ENCODE measurements at places on chromosomes 2 and 18. TPM values are rescaled to one million over a fixed set of nuclear protein-coding genes. Genes with fewer than 3 reads are reported as not detected.

GRCh38 chr18:51537487-51537886 lies 340.0 kb upstream of the MEX3C start:
- DNase-seq, result no peak

The SNORC gene
- 1.7 TPM for total RNA-seq

GRCh38 chr2:121075006-121075551 lies 209.9 kb downstream of the TFCP2L1 start:
- DNase-seq, result peak; percentile 92

- DNase-seq, result no peak
These were observed 210.2 kb upstream of the FBXO11 start for GRCh38 chr2:48116497-48116896.

DNA sequence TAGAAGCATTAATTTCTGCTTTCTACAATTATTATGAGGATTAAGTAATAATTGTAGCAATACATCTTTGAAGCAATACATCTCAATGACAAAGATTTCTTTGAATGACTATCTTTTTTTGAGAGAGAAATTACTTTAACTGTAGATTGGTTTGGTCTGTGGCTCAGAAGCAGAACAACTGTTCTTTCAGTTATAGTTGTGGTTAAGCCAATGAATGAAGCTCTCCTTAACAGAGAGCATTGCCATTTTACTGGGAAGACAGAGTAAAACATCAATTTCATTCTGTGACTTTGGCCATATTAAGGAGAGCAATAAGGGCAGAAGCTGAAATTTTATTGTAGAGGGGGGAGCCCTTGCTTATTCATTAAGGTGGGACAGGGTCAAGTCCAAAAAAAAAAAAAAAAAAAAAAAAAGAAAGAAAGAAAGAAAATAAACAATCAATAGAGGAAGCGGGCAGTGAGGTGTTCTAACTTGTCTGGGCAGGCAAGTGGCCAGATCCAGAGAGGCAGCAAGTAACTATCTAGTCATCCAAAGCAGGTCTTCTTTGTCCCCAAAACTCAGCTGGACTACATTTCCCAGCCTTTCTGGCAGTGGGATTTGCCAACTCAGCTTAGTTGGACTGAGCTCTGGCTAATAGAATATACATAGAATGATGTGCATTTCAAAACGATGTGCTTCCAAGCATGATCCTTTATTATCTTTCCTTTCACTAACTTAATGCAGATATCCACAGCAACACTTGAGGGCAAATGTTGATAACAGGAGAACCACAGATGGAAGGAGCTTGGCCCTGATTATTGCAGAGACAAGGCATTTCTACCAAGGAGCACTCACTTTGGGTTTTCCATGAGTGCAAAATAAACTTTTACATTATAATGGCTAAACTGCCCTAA lies 462.7 kb upstream of the CDH20 start:
- no peak for DNase-seq

DNA sequence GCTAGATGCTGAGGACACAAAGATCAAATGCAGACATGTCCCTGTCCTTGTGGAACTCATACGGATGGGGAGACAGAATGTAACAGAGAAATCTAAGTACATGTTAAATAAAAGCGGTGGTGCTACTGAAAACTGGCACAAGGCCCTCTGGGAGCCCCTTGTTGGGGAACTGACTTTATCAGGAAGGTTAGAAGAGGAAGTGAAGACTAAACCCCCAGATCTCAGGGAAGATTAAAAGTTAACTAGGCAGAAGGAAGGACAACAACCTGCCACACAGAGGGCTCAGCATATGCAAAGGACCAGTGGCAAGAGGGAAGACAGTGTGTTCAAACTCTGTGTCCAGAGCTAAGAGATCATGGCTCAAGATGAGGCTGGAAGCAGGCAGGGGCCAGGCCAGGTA lies 4.8 kb downstream of the CACNB4 start:
- no peak for DNase-seq

The ZSWIM2 gene
- not detected for total RNA-seq

DNA sequence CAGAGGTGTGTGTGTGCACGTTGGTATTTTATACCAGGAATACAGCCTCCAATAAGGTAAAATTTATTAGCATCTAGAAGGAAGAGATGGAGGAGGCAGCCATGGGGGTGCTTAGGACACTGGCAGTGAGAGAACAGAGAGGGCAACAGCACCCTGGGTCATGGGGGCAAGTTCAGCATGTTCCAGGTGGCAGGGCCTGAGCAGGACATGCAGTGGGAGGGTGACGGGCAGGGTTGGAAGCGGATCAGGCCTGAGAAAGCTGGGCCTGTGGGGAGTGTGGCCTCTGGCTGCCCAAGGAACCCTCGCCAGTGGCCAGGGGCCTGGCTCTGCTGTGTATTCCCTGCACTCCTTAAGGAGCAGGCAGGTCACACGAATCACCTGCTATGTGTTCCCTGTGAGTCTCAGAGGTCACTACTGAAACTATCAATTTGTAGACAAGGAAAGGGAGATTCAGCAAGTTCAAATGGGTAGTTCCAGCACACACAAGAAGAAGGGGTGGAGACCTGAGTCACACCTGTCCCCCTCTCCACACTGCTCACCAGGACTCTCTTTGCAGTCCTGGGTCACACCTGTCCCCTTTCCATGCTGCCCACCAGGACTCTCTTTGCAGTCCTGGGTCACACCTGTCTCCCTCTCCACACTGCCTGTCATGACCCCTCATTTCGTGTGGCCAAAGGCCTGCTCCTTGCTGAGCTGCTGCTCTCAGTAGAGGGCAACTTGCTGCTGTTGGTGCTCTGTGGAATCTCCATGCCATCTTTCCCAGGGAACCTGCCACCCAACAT lies 463.9 kb upstream of the HS6ST1 start:
- no peak for DNase-seq

The NMUR1 gene
- 0.34 TPM for total RNA-seq

The VIL1 gene
- total RNA-seq, result 2.7 TPM

DNA sequence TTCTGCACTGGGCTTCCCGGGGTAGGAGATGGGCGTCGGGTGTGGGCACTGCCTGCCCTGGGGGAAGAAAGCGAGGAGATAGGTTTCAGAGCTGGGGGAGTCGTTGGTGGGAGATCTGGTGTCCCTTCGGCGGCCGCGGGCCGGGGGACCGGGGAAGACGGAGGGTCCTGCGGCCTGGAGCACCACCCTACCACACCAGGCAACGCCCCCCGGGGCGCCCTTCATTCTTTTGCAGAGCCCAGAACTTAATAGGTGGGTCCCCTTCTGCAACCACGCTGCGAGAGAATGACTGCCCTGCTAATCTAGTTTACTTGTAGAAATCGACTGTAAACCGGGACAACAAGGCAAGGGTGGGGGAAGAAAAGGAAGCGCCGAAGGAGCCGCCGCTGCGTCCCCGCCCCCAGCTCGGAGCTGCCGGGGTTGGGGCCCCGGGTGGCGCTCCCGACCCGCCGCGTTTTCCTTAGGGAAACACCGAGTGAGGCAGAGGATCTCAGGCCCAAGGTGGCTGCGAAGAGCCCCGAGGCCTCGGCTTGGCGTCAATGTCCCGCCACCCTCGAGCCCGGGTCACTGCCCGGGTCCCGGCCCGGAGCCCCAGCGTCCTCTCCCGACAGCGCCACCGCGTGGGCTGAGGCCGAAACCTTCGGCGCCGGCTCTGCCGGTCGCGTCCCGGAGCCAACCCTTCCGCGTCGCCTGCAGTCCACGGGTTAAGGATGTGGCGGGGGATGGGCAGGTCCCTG lies 5.4 kb upstream of the SATB2 start:
- no peak for DNase-seq

The DCDC2C gene
- not detected for total RNA-seq

GRCh38 chr2:181483211-181483610 lies 26.0 kb downstream of the ITGA4 start:
- no peak for DNase-seq

The MAP2 gene
- total RNA-seq, result 0.13 TPM

Data from K562 (cell line).